ENCODE measurements at places on chromosomes 2 and 18.
A peak's percentile ranks its signal among the peaks of the same experiment; 100 is the strongest.

GRCh38 chr2:231579560-231579959 is 13.1 kb upstream of the TEX44 start:
- DNase-seq = no peak

- DNase-seq = no peak
These were observed 5.4 kb upstream of the CWC22 start for GRCh38 chr2:180012523-180012922.

- DNase-seq = peak; percentile 8
These were observed 40.4 kb upstream of the FAM124B start for GRCh38 chr2:224442071-224442967.

DNA sequence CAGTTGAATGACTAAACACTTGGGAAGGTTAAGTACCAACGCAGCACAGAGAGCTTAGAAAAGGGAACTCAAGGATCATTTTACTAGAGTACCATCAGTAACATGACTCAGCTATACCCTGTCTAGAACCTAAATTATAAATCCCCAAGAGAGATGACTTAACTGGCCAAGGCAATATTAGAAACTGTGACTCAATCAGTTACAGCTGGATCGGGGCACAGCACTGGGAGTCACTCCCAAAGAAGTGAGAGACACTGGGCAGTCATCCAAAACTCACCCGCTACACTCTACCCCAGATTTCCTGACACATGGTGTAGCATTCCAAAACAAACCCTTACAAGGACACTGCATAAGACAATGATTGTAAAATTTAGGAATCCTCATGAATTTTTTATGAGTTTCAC is 17.7 kb downstream of the IWS1 start:
- no peak for DNase-seq

GRCh38 chr2:166361351-166362153 is 14.2 kb downstream of the SCN9A start:
- DNase-seq = no peak

- no peak for DNase-seq
These were observed at the start of gene SERPINB7 for GRCh38 chr18:63775166-63775730. Gene SERPINB7 (plus strand): TSS chr18:63775418. CDS start chr18:63782373, 6,955 bp downstream.

GRCh38 chr2:240840435-240841060 is 20.5 kb upstream of the KIF1A start:
- peak; percentile 11 for DNase-seq

- no peak for DNase-seq
These were observed 89.8 kb downstream of the TGOLN2 start for GRCh38 chr2:85237849-85238565.

GRCh38 chr2:225008935-225009334 is 33.3 kb downstream of the DOCK10 start:
- peak; percentile 21 for DNase-seq

GRCh38 chr2:228066126-228066798 is 115.2 kb downstream of the SPHKAP start:
- DNase-seq = no peak

- no peak for DNase-seq
These were observed 92.1 kb downstream of the DYM start for GRCh38 chr18:49368161-49368875.

DNA sequence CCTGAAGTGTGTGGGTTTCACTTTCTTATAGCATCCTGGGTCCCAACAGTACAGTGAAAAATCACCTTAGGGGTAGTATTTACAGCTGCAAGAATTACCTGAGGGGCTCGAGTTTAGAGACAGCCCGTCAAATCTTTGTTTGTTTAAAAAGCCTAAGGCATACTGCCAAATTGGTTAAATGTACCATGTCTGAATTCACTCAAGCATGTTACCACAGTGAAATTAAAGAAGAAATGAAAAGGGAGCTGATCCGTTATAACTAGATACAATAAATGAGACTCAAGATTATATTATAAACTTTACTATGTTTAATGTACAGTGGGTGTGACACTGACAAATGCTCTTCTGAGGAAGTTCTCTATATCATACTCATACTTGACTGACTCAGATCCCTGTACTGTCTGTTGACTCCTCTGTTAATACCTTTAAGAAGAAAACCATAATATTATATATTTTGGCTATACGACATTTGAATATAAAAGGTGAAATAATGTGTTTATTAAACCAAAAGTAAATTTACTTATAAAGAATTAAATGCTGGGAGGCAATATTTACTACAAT is 107.3 kb downstream of the TMEFF2 start:
- DNase-seq = no peak

DNA sequence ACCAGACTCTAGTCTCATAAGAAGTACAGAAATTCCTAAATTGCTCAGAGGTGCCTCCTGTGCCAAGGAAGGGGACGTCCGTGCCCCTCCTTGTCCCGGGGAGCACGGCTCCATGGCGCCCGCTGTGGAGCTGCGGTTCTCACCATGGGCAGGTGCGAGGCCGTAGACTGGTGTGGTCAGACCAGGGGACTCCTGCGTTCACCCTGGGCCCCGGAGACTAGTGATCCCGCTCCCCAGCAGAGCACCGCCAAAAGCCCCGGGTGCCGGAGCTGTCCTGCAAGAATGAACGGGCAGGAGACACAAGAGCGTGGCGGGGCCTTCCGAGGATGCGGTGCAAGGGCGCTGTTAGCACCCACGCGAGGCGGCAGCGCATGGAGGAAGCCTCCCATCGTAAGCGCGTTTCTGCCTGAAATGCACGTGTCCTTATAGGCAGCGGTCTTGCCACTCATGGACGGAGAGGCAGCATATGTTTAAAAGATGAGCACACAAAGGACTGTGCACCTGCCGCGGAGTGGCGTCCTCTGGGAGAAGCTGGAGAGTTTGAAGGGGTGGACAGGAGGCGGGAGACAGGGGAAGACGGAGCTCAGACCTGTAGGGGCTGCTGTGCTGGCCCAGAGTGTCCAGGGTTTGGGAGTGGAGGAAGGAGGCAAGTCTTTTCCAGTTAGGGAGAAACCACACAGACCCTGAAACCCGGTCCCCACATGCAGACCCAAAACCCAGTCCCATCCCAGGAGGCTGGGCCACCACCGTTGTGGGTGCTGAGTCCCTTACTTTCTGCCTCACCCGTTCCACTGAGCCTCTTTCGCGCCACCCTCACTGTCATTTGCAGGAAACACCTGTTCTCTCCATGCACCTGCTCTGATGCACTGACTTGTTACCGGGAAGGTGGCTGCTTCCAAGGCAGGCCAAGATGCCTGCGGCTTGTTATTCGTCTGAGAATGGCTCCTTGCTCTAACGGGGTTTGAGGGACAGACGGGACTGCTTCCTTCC is 7.5 kb upstream of the KCNG2 start:
- no peak for DNase-seq

DNA sequence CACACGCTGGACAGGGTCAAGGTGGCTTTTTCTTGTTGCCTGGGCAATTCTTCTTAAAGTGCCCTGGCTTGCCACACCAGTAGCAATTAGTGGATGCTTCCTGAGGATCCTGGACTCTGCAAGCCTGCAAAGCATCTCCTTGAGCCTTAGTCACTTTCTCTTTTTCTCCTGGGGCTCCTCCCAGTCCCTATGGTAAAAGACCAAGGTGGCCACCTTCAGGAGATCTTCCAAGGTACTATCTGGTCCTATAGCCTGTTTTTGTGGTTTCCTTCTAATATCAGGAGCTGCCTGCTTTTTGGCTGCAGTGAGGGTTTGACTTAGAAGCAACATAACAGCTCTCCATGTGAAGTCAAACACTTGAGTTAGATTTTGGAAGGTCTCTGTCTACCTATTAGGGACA is 33.3 kb upstream of the GMCL1 start:
- no peak for DNase-seq

DNA sequence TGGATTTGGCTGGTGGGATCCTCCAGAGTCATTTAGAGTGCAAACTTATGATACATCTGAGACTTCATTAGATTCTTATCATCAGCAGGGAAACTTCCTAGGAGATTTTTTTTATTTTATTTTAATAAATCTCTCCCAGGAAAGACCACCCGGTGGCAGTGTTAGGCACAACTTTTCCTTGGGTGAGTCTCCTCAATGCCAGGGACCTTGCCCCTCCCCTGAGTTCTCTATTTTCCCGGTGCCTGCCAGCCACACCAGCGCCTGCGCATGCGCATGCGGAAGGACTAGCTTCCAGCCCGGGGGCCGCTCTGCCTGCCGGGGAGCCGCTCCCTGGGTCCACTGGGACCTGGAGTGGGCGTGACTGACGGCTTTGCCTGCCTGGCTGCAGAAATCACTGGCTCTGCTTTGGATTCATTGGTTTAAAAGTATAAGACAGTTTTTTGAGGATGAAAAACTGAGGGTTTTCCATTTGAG is 86.6 kb downstream of the TMEM182 start:
- no peak for DNase-seq

DNA sequence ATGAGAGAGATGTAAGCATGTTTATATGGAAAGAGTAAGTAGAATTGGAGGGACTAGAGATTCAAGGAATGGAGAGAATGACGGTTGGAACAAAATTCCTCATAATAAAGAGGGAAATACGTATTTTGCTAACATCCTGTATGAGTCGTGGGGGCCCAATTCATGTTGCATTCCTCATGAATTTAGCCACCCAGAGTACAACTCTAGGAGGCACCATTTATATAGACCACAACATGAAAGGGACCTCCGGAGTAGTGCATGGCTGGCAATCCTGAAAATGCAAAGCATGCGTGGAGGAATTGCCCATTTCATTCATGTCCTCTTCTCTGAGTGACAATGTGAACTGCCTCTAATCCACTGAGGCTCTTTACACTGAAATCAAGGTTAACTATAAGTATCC is 168.2 kb downstream of the ZEB2 start:
- DNase-seq = no peak

DNA sequence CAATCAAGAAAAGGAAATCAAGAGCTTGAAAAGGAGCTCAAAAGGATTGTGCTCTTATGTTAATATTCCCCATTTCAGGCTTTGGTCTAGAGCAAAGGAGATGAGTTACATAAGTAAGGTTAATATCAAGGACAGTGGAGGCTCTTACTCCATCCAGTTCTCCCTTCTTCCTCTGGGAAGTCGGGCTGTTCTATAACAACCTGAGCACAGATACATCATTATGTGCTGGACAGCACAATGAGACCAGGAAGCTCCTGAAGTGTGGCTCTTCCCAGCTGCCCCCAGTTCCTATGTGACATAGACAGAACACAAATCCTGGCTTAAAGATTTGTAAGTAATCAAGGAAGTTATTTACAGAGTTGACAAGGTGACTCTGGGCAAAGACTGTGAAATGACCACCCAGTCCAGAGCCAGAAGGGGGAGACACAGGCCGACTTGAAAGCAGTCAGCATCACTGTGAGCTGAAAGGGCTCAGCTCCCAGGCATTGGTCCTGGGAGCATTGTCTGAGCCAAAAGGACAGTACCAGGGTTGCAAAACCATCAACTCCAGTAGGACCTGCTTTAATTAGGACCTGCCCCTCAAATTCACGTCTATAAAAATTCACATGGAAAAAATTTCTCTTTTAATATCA is 917.6 kb upstream of the ACVR2A start:
- DNase-seq = no peak
